ENCODE measurements at places on chromosomes 11 and 22.

DNA sequence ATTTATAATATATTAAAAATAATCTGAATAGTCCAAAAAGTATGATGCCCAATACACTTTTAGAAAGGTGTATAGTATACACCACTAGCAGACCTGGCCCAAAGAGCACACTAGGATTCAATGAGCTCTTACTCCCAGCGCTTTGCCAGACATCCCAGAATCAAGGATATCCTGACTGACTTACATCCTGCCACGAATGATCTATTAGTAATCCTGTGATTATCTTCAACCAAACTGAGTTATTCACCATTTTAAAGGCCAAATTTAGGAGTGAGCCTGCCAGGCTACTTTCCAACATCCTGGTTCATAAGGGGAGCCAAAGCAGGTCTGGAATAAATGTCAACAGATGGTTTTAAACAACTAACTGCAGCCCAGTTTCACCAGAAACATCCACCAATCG lies 60.8 kb upstream of the FAM181B start:
- no peak for DNase-seq

GRCh38 chr22:45067731-45068130 lies 57.9 kb upstream of the PHF21B start:
- no peak for DNase-seq

DNA sequence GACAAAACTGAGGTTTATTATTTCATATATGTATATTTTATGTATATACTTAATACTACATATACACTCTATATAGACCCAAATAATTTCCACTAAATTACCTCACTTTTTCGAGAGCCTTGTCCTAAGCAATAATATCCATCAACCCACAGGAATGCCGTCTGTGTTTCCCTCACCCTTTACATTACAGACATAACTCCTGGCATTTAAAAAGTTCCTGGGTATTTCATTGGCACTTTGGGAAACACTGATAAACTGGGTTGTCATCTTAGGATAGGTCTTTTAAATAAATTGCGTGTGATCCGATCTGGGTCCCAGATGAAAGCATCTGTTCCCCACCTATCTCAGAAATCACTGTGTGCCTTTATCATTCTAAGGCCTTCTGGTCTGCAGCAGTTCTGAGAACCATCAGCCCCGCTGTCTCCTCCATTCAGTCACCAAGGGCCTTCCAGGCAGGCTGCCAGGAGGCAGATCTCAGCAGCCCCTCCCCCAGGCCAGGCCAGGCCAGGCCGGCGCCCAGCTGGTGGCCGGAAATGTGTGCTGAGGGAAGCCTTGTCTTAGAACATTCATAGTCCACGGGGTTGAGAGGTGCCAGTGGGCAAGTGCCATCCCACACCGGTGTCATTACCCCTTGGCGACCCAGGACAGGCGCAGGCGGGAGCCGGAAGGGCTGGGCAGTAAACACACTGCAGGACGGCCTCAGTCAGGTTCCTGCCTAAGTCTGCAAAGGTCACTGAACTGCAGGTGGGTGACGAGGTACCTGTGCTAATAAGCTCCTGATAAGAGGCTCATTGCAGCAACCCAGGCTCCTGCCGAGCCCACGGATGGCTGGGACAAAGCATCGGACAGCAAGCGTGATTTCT lies 3.3 kb downstream of the FGF19 start:
- no peak for DNase-seq

DNA sequence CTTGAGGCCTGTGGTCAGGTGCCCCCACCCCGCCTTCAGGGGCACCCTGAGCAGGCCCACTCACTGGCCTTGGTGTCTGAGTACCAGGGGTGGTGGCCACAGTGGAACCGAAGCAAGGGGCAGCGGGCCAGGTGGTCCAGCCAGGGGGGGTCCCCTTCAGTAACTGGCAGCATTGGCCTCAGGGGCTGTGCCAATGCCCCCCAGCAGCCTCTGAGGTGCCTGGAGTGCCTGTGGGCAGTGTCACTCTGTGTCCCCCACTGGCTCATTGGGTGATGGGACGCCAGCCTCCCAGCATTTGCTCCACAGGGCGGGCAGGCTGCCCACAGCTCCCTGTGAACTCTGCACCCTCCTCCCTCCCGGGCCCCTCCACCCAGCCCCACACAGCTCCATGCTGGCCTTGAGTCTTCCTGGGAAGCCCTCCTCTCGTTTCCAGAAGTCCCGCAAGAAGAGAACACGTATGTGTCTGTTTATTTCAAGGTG lies 29.5 kb upstream of the CARS1 start:
- no peak for DNase-seq

DNA sequence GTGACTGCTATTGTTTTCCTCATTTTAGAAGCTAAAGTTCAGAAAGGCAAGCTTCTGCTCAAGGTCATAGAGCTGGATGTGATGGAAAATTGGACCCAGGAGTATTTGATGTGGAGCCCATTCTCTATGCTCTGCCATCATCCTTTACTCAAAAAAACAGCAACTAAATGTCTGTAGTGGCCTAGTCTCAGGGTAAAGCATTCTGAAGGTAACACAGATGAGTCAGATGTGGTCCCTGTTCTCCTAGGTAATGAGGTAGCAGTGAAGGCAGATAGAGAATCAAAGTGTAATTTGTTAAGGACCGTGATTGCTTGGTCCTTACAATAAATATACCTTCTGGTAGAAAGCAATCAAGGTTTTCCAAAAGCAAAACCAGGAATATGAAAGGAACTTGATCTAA lies 84.4 kb upstream of the SPON1 start:
- DNase-seq: no peak

- no peak for DNase-seq
Measured at GRCh38 chr11:111250936-111251335, 5.4 kb downstream of the POU2AF2 start.

- no peak for DNase-seq
Measured at GRCh38 chr11:76579056-76579751, 91.3 kb downstream of the LRRC32 start.

DNA sequence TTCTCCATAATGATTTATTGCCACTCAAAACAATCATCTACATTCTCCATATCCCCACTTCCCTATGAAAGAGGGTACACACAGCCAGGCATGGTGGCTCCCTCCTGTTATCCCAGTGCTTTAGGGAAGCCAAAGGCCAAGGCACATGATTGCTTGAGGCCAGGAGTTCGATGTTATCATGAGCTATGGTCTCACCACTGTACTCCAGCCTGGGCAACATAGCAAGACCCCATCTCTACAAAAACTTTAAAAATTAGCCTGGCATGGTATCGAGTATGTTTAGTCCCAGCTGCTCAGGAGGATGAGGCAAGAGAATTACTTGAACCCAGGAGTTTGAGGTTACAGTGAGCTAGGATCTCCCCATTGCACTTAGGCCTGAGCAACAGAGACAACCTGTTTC lies 6.0 kb downstream of the HPS5 start:
- DNase-seq: no peak

DNA sequence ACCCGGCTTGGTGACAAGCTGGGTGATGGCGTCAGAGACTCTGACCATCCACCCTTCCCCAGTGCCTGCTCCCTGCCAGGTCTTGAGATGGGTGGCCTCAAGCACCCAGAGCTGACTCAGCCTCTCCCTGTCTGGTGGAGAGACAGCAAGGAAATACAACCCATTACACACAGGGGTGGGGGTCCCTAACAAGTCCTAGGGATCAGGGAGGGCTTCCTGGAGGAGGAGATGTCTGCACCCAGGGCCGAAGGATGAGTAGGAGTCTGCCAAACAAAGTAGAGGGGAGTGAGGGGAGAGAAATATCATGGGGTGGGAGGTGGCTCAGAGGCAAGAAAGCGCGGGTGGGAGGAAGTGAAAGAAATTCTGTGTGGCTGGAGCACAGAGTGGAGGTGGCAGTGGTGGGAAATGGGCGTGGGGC lies 6.8 kb downstream of the MAFF start:
- no peak for DNase-seq

- peak; percentile 24 for DNase-seq
Measured at GRCh38 chr11:61332281-61332796, 566 bp downstream of the DDB1 start.
